Activated CD4-positive, alpha-beta T cell treated with anti-CD3 and anti-CD28 coated beads, Interleukin-2, amount 10 ng/mL, durations not matched to agents 7 days and 5 days (primary cell): ENCODE measurements at places on chromosomes 2 and 18.

- no peak for DNase-seq
These were observed 6.1 kb upstream of the SLC35F5 start for GRCh38 chr2:113762377-113763118.

- DNase-seq: no peak
These were observed 114.3 kb downstream of the LCLAT1 start for GRCh38 chr2:30561349-30561748.

DNA sequence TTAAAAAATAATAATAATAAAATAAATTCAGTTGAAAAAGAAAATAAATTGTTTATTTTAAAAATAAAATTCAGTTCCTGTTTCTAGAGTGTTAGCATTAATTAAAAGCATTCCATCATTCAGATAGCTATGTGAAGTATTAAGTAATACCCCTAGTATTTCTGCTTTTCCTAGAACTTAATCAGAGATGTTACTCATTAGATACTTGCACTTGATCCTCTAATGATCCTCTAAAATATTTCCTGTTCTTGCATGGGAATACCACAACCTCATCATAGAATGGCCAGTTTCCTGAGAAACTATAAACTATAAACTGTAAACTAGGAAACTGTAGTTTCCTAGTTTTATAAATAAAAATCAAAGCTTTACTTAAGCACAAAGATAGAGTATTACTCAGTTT lies 11.1 kb upstream of the CNNM3 start:
- no peak for DNase-seq

GRCh38 chr2:38997781-38998180 lies 108.1 kb downstream of the ARHGEF33 start:
- DNase-seq: no peak

DNA sequence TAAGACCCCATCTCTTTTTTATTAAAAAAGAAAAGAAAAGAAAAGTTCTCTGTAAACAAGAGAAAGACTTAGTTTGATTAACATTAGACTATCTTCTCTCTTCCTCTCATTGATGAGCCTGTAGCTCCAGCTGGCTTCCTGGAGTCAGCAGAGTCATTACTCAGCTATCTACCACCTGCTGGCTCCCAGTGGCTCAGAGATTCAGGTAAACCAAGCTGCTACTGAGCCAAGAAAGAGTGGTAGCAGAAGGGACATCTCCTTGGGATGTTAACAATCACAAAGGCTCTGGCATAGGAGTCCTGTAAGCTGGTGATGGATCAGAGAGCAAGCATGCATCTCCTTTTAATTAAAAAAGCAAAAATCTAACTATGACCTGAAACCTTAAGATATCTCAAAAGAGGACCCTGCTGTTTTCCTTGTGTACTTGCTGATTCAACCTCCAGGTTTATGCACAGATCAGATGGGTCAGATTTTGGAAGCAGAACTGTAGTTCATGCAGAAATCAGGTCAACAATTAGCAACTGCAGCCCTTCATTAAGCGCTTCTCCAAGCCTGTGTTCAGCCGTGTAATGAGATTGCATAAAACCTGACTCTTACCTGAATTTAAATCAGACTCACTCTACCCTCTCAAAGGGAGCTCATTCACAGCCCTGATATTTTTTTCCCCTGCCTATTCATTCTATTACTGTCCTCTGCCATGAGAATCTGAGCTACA lies 225.8 kb downstream of the RNF152 start:
- DNase-seq: no peak

DNA sequence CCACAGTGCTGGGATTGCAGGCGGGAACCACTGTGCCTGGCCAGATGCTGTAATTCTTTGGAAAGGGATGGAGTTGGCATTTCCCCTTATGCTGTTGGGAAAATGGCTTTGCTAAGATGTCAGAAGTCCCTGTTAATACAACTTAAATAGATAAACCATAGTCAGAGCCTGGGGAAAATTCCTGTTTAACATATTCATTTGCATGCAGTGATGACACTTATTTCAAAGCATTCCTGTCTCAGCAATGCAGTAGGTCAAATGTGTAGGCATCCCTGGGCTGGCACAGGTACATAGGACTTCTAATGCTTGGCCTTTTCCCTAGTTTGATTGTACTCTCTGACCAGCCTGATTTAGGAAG lies 38.6 kb downstream of the RAMP1 start:
- no peak for DNase-seq

DNA sequence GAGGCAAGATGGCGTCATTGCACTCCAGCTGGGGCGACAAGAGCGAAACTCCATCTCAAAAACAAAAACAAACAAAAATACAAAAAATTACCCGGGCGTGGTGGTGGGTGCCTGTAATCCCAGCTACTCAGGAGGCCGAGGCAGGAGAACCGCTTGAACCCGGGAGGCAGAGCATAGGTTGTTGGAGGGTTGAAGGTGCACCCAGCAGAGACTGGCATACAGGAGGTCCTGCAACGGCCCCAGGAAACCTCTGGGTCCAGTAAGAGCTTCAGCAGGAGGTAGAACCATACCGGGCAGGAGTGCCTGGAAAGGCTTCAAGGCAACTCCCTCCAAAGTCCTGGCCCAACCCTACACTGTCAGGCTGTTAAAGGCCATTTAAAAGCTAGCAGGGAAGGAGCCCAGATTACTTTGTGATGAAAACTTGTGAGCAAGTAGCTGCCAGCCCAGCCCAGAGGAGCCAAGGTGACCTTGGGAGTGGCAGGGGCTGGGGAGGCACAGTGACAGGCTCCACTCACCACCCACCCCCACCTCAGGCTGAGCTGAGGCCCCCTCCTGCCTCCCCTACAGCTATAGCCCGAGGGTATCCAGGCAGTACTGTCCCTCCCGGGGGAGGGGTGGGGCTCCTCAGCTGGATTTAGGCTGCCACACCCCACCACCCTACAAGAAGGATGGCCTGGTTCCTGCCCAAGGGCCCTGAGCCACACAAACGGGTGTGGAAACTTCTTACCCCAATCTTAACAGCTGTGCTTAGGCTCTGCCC lies 28.1 kb downstream of the TFCP2L1 start:
- no peak for DNase-seq

DNA sequence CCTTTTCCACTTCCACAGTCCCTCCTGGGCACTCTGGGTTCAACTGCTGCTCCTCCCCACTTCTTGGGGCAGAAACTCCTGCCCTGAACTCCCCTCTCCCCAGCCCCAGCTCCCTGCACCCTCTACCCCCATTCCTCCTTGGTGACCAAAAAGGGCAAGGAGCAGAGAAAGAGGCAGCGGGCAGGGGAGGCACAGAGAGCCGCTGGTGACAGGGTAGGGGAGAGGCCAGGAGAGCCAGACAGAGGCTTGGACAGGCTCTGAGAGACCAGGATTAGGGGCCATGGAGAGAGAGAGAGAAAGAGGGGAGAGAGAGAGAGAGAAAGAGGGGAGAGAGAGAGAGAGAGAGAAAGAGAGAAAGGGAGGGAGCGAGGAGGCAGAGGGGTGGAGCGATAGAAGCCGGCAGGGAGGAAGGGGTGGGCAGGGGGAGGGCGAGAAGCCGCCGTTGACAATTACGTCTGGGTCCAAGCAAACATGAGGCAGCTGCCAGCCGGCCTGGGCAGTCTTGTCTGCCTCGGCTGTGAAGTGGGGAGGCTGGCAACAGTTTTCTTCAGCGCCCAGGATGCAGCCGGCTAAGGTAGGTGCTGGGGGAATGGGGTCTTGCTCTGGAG lies at the start of gene KCNIP3:
Gene KCNIP3, plus strand, starts transcription at position 468 of the 608 bp plus-strand sequence. Its CDS starts 92 bp downstream, at position 560.
- DNase-seq: no peak

DNA sequence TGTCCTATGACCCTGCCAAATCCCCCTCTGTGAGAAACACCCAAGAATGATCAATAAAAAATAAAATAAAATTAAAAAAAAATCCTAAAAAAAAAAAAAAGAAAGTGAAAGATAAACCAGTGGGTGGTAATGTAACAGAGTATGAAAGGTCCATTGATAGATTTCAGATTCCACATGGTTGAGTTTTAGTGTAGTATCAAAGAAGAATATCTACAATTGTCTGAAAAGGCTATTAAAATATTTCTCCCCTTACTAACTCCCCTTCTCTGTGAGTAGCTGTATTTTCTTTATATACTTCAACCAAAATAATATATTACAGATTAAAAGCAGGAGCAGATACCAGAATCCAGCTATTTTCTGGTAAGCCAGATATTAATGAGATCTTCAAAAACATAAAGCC lies 92.8 kb downstream of the SPRED2 start:
- no peak for DNase-seq

DNA sequence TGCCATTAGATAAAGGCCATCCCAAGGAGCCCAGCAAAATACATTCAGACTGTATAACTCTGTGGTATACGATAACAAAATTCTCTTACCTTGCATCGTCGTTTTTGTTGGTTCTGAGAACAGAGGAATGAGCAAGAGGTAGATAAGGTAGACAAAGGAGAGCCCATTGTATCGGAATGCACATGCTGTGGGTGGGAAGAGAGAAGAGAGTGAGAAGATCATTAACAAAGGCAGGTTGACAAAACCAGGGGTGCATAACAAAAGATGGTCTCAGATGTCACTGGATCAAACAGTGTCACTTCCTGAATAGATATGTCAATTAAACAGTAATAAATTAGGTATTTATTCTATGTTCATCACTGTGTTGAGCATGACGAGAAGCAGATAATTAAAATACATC lies 83.3 kb downstream of the PIEZO2 start:
- DNase-seq: no peak

DNA sequence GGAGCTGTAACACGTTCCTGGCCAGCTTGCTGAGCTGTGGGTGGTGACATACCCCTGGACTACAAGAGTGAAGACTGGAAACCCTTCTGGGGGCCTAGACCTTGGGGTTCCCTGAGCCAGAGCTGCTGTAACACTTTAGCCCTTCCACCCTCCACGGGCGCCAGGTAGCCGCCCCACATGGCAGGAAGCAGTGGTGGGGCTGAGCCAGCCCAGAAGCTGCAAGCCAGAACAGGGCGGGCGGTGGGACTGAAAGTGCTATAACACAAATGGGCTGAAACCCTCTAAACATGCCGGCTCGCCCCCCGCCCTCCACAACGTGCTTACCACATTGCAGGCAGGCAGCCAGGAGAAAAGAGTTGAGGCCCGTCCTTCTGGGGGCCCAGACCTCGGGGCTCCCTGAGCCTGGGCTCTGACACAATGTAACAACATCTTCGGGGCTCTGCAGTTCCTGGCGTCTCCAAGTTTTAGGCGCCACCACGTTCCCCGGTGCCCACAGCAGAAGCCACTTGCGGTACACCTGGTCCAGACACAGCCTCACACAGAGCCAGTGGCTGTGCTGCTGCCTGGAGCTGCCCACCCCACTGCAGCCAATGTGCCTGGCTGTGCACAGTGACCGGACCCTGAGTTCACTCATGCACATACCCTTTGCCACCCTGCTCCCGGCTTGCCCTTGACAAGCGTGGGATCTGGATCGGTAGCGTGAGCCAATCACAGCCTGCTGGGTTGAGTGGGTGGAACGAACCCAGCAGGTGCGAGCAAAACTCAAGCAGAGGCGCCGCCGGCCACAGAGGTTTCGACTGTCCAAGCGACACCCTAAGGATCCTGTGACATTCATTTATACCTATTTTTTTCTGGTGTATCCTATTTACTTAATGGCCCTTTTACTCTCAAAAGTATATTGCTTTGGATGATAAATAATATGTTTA lies 127.4 kb upstream of the FHL2 start:
- no peak for DNase-seq

- DNase-seq: no peak
These were observed 13.6 kb downstream of the IMPA2 start for GRCh38 chr18:11994703-11995444.

DNA sequence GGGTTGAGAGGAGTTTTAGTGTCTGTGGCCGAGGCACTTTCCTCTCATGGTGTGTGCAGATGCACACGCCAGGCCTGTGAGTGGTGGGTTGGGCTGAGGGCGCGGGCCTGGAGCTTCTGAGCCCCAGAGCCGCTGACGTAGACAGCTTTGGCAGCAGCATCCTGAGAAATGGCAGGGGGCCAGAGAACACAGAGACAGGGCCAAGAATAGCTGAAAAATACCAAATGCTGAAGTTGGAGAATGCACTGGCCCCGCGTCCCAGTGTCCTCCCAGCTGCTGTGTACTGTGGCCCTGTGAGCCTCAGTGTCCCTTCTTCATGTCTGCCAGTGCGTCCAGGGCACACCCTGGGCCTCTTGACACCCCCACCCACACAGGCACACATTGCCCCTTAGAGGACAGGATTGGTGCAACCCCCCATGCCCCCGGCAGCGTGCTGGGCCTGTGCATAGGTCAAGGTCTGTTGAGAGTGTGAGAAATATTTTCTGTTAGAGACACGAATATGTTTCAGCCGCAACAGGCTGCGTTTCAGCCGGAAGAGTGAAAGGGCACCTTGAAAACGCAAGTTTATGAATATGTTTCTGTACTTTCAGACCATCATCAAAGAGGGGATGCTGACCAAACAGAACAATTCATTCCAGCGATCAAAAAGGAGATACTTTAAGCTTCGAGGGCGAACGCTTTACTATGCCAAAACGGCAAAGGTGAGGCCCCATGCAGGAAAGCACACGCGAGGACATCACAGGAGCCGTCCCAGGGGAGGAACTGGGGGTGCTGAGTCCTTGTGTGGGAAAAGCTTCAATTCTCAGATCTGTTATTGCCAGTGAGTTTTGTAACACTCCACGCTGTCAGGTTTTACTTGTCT lies 33.6 kb downstream of the DGKD start:
- DNase-seq: no peak

DNA sequence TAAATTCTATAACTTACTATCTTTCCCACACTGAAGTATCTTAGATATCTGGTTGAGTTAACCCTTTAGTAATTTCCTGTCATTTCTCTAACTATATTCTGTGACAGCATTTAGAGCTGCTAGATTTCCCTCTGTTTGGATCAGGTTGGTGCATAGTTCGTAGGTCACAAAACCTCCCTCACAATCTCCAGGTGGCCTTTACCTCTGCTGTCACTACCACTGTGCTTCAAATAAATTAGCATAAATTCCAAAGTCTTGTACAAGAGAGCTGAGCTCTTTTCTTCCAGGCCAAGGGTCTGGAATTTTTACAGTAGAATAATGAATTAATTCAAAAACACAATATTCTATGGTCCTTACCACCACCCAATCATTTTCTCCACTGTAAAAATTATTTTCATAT lies 739.7 kb downstream of the ERBB4 start:
- DNase-seq: no peak

DNA sequence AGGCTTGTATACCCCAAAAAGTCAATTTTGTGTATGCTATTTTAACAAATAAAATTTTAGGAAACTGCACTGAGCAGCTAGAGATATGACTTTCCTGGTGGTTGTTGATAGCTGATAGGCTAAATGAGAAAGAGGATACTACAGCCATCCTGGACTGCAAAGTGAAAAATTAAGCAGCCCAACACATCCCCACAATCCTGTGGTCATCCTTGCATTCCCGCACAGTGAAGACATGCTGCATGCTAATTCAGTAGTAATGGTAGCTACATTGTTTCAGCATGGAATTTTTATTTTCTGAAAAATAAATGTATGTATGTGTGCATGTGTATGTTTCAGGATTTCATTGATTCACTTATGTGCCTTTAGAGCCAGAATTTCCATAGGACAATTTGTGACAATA lies 124.2 kb upstream of the CCDC68 start:
- DNase-seq: no peak
